Activated T-cell treated with anti-CD3 and anti-CD28 coated beads, Interleukin-2, amount 50 U/mL, for 72 hours (primary cell): ENCODE measurements at places on chromosomes 7 and 10.

DNA sequence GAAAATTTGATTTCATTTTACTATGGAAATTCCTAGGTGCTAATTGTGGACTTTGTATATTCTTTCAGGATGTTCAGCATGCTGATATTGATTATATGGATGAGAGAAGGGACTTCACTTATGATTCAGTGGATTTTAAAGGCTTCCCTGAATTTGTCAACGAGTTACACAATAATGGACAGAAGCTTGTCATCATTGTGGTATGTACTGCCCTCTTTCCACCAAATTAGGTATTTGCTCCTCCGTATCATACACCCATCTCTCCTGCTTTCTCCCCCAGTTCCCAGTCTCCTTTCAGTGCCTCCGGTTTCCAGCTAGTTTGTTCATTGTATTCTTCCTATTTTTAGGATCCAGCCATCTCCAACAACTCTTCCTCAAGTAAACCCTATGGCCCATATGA lies 34.6 kb downstream of the MGAM start:
- no peak for DNase-seq

DNA sequence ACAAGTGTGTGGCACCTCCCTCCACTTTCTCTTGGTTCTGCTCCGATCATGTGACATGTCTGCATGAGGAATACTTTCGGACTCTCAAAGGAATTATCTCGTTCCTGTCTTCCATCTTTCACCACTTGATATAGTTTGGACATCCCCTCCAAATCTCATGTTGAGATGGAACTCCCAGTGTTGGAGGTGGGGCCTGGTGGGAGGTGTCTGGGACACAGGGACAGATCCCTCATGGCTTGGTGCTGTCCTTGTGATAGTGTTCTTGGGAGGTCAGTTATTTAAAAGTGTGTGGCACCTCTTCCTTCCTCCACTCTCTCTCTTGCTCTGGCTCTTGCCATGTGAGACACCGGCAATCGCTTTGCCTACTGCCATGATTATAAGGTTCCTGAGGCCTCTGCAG lies 166.4 kb downstream of the GFRA1 start:
- no peak for DNase-seq

GRCh38 chr7:133794479-133794878 lies 332.7 kb upstream of the LRGUK start:
- DNase-seq = no peak

- no peak for DNase-seq
Measured at GRCh38 chr7:2172311-2173188, 60.2 kb downstream of the MAD1L1 start.

DNA sequence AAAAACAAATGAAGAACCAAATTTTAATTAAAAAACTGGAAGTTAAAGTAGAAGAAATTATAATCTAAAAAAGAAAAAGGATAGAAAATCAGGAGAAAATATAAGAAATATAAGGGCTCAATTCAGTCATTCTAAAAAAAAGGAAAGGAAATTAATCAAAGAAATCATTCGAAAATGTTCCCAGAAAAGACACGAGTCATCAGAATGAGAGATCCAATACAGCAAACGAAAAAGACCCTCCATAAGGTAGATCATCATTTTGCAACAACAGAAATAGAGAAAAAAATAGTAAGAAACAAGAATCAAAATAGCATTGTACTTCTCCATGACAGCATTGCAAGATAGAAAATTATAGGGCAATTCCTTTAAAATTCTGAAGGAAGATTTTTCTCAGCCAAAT lies 22.5 kb upstream of the DGKI start:
- no peak for DNase-seq

GRCh38 chr10:34609287-34609940 lies 205.7 kb downstream of the PARD3 start:
- DNase-seq = no peak

- DNase-seq = peak; percentile 12
Measured at GRCh38 chr7:26265065-26265464, 26.6 kb upstream of the SNX10 start.
